ENCODE measurements at places on chromosomes 16 and 17.

GRCh38 chr16:11576427-11577289, 10.1 kb downstream of the LITAF start:
- DNase-seq, result no peak

GRCh38 chr16:67529582-67530012, 968 bp downstream of the RIPOR1 start:
- DNase-seq, result no peak

DNA sequence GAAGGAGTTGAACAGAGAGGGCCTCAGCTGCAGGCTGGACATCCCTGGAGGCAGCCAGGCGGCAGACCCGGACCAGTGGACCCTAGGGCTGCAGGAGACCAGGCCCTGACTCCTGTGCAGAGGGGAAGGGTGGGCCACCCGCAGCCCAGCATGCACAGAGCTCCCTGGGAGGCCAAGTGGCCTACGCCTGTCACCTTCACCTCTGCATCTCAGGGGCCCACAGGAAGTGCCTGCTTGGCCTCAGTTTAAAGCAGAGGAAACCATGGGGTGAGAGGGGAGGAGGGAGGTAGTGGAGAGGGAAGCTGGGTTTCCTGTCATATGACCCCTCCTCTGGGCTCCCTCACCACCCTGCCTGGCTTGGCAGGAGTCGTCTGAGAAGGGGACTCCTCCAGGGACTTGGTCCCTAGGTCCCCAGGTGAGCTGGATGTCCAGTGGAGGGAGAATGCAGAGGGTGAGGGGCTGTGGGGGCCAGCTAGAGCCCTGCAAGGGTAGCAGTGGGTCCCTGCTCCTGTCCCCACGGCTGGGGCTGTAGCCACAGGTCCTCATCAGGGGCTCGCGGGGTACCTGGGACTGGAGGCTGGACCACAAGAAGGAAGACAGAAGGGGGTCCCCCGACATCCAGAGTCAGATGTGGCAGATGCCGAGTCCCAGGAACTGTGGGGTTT, at the start of gene TMC8:
Gene TMC8 (plus strand): TSS at position 335 of the 665 bp plus-strand sequence. CDS start 818 bp downstream, outside the sequence.
- DNase-seq, result no peak

DNA sequence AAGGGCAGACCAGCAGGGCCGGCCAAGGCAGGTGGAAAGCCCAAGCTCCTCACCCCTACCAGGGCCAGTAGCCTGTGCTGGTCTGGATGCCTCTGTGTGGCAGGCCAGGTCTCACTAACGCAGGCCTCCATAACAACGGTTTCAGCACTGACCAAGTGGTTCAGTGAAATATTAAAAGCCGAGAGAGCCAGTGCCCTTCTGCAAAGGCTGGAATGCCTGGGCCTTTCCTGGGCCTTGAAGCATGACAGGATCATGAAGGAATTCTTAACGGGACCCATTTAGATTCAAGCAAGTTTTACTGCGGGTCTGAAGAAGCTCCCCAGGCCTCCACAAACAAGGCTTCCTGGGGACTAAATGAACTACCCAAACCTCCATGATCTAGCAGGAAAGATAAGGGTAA, 16.3 kb downstream of the ADAD2 start:
- no peak for DNase-seq

DNA sequence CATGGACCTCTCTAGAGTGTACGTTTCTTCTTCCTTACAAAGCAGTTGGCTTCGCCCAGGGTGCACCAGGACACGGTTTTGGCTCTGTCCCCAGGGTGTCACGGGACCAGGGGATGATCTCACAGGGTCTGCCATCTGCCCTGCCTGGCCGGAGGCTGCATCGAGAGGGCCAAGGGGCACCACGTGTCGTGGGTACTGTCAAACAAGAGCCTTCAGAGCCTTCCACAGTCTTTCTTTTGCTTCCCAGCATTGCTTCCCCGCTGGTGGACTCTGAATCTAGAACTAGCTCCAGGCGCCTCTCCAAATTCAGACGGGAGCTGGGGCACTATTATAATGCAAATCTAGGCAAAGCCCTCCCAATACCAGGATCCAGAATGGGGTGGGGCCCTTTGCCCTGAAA, 47.9 kb downstream of the MAPT start:
- peak; percentile 83 for DNase-seq

- no peak for DNase-seq
Observed at GRCh38 chr17:63529711-63530556, 6.8 kb downstream of the KCNH6 start.

DNA sequence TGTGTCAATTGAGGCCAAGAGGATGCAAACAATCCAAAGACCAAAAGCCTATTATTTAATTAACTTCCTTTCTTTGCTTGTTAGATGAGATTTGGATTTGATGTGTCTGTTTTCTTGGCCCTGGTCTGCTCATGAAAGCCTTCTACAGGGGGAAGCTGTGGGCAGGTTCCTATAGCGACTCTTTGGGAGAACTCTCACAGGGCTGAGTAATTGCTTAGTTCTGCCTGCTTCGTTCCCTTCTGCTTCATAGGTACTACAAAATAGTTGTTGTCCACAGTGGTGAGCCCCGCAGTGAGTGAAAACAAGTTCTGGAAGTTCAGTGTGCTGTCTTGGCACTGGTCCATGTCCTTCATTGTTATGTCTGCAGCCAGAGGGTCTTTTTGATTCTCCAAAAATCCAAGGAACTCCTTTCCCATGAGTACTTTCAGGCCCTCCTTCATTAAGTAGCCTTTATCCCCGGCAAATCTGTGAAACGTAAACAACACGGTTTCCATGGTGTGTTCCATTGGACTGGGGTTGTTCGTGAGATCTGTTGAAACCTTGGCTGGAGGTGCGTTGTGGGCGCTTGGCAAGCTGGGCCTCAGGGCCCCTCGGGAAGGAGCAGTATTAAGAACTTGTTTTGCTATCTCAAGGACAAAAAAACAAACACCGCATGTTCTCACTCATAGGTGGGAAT, 30.0 kb upstream of the ANKRD40CL start:
- no peak for DNase-seq

- no peak for DNase-seq
Observed at GRCh38 chr17:34151102-34151501, 104.0 kb upstream of the CCL2 start.

GRCh38 chr16:28617874-28618273, 8.0 kb upstream of the SULT1A1 start:
- no peak for DNase-seq

GRCh38 chr17:41880130-41880529, 14.9 kb upstream of the KLHL11 start:
- no peak for DNase-seq

GRCh38 chr17:50210240-50211225, 9.1 kb upstream of the COL1A1 start:
- DNase-seq, result peak; percentile 88

GRCh38 chr16:89920723-89921122, 2.1 kb downstream of the MC1R start:
- no peak for DNase-seq

GRCh38 chr16:9260666-9261065, 169.2 kb downstream of the HAPSTR1 start:
- DNase-seq, result peak; percentile 65

DNA sequence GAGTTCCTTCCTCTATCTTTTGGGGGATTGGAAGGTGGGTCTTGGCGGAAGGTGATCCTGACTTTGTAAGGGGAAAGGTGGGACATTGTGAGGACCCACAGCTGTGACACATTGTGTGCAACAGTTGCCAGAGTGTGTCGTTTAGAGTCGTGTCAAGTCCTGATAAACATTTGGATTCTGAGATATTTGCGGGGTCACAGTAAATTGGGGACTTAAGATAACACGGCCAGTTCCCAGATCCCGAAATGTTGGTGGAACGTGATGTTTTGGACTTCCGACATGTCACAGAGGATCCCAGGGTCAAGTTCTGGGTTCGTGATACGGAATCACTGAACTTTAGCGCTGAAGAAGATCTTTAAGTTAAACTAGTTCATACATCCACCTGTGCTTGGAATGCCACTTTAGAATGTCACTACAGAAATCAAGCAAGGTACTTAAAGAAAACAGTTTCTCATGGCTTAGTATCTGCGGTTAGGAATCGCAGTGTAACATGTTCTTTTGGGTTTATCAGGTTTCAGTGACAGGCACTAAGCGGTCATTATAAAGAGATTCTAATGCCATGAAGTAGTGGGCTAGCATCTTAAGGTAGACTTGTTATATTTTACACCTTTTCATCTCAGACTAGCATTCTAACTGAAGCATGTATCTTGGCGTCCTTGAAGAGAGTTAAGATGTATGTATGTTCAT, 815 bp downstream of the ATAD5 start:
- DNase-seq, result no peak

GRCh38 chr17:82962163-82962720, 117.2 kb upstream of the METRNL start:
- DNase-seq, result no peak

- DNase-seq, result no peak
Observed at GRCh38 chr16:19227643-19228042, 57.9 kb upstream of the CLEC19A start.

- DNase-seq, result no peak
Observed at GRCh38 chr16:67942510-67943255, 1.2 kb downstream of the LCAT start.

DNA sequence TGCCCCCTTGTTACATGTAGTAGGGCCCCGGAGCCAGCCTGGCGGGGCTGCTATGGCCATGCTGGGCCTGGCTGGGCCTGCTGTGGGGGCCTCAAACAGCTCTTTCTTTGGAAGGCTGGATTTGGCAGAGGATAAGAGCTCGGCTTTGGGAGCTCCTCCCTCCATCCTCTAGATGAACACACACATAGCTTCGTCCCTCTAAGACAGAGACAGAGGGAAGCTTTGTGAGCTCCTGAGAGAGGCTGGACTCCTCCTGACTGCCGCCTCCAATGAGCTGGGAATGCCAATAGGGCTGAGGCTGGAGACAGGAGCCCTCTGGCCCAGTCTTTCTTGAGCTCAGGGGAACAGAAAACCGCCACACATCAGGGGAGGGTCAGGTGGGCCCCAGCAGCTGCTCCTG, 37.3 kb upstream of the CDC42EP4 start:
- no peak for DNase-seq

DNA sequence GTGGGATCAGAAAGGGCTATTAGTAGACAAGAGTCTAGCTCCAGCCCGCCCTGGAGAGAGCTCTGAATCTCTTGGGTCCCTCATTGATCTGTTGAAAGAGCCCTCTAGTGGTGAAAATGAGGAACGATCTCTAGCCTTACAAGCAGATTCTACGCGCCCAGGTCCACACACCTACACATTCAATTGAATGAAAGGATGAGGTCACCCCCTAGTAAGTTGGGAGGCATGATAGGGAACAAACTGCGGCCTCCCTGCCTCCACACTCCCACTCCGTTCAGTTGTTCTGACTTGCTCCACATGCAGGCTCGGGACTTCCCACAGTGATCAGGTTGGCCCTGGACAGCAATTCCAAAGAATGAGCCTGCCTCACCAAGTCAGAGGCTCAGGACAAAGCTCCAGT, 2.9 kb upstream of the CACNG3 start:
- no peak for DNase-seq

DNA sequence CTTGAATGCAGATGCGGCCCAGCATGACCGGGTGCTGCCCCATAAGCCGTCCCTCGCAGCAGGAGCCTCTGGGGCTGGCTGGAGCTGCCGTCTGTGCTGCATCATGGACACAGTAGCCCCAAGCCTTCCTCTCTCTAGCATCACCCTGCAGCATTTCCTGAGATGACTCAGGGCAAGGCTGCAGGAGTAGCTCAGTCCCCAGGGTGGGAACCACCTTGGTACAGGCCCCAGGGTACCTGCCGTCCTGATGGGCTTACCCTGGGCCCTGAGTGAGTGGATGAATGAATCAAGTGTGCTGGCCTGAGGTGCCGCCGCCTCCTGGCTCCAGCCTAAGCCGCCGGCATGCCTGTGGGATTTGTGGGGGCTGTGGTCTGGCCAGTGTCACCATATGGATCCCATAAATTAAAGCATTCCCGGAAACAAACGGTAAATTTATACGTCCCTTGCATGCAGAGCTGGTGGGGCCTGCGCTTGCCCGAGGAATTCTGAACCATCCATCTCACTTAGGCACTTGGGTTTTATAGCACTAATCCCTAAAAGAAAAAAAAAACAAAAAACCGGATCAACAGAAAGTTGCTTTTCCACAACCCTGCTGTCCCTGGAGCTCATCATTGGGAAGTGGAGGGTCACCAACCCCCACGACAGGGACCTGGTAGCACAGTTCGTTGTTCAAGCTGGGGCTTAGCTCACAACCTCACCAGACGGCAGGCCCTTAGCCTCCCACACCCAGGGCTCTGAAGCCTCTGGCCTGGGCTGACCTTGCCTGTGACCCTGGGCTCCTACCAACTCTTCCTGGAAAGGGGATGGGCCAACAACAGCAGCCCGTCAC, 242.6 kb upstream of the CIBAR2 start:
- DNase-seq, result peak; percentile 44

DNA sequence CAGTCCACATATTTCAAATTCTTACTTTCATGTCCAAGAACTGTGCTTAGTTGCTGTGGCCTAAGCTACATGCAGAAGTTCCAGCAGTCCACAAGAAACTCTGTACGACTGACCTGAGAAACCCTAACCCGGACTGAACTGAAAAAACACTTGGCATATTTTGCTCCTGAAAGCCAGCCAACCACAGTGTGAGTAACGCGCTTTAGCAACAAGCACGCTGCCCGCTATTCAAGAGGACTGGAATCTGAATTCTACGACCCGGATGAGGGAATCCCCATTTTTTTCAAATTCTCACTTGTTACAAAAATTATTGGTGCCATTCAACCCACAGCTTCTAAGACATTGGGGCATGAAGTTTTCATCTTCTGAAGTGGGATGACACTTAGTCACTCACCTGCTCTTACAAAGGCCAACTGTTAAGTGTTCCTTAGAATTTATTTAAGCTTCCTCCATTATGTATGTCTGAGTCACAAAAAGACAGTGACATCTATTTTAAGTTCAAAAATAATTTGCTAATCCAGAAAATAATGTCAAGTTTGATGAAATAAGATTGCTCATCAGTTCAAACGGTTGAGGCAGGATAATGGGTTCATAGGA, 78.7 kb downstream of the CDYL2 start:
- no peak for DNase-seq

- DNase-seq, result no peak
Observed at GRCh38 chr17:48505788-48506187, 25.0 kb downstream of the HOXB1 start.

GRCh38 chr17:75561927-75562603, 25.5 kb upstream of the MYO15B start:
- no peak for DNase-seq

DNA sequence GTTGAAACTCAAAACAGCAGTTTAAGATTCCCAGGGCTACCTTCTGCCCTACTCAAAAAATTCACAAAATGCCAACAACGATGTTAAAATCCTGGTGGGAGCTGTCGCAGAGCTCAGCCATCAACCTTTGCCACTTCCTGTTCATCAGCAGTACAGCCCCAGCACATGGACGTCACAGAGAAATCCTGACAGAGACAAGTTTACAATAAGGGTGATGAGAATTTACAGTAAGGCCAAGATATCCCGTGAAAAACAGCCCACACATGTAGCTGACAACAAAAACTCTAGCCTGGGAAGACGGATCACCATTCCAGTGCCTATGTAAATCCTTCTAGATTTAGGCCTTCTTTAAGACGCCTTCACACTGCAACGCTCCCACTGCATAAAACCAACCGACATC, 18.8 kb downstream of the USP22 start:
- no peak for DNase-seq

- no peak for DNase-seq
Observed at GRCh38 chr17:8957721-8958120, 7.8 kb downstream of the PIK3R5 start.

Measured in heart left ventricle (tissue), 16 donors.